Dermis blood vessel endothelial cell (primary cell): ENCODE measurements at places on chromosomes 16 and 17.

GRCh38 chr17:5812590-5812989 lies 228.3 kb upstream of the NLRP1 start:
- DNase-seq = no peak

- DNase-seq = no peak
These were observed 289.8 kb downstream of the CEP112 start for GRCh38 chr17:65902155-65902554.

- DNase-seq = no peak
These were observed 1713.9 kb downstream of the TP53TG3F start for GRCh38 chr16:35173295-35173694.

- DNase-seq = peak; percentile 79
These were observed 8.4 kb downstream of the RARA start for GRCh38 chr17:40317345-40317873.

GRCh38 chr17:41478237-41478636 lies 2.7 kb downstream of the KRT35 start:
- DNase-seq = no peak

DNA sequence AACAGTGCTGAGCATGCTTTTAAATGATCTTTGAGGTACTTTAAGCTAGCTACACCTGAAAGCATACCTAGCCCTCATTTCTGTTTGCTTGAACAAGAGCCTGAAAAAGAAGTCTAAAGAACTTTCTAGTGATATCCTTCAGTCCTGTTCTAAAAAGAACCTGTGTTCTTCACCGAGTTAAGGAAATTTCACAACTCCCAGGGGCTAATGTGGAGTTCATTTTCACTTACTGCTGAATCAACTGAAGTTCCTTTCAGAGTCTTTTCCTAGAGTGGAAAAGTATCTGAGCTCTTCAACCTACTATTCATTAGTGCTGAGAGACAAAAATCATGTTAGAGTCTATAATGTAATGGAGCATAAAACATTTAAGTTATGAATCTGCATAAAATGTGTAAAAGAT lies 66.9 kb downstream of the CHD9 start:
- DNase-seq = no peak

DNA sequence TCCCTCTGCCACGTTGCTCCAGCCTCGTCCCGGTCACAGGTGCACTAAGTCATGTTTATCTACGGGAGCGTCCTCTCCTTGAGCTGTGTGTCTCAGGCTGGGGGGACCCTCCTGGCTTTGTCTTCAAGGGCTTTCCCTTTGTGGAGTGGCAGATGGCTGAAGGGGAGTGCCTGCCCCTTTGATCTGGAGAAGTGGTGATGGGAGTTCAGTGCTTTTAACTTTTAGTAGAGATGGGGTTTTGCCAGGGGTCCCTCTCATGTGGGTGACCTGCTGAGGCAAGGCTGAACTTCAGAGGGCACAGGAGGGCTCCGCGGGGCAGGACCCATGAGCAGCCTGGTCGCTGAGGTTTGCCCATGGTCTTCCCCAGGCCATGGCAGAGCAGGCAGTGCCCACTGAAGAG lies 73.1 kb upstream of the CDC42EP4 start:
- DNase-seq = no peak

GRCh38 chr16:89071686-89072547 lies 21.7 kb upstream of the ACSF3 start:
- peak; percentile 36 for DNase-seq

DNA sequence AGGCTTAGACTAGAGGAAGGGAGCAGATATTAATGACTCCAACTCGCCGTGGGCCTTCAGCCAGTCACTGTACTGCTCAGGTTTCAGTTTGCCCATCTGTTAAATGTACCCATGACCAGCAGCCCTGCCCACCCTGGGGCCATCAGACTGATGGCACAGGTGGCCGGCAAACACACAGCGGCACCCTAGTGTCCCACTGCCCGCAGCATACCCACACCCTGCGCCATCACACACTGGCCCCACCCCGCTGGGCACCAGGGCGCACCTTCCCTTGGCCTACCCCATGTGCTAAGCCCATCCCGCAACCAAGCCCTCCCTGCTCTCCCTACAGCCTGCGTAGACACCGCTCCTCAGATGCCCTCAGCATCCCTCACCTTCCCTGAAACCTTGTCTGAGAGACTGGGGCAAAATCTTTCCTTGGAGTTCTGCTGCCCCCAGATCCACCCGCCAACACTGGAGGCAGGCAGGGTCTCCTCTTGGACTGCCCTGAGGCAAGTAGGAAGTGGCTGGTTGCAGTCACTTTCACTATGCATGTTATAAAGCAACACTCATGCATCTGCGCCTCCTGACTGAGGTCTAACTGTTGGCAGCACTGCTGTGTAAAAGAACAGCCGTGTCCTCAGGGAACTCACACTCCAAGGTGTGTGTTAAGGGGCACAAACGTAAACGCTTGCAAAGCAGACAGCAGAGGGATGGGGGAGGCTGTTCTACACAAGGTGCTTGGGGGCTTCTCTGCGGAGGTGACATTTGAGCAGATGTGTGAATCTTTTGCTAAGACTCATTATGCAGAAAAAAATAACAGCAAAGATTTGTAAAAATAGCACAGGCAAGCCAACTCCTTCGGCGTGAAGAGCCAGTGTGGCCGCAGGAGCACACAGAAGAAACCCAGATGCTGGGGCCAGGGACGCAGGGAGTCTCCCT lies 6.7 kb upstream of the BCAR1 start:
- DNase-seq = no peak

GRCh38 chr17:31598921-31599571 lies 207.6 kb downstream of the RAB11FIP4 start:
- no peak for DNase-seq

DNA sequence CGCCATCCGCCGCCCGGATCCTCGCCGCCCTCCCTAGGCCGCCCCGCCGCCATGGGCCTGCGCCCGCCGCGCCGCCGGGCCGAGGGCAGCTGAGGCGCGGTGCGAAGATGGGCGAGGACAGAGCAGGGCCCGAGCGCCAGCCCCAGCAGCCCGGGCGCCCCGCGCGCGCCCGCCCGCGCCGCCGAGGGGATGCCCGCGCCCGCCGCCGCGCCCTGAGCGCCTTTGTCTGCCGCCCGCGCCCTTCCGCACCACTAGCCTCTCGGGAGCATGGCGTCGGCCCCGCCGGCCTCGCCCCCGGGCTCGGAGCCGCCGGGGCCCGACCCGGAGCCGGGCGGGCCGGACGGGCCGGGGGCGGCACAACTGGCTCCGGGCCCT lies 278 bp downstream of the RAB11FIP3 start:
- DNase-seq = no peak

- no peak for DNase-seq
These were observed 30.3 kb downstream of the PIK3R5 start for GRCh38 chr17:8935191-8935590.

GRCh38 chr16:75781683-75782343 lies 55.5 kb upstream of the CPHXL start:
- no peak for DNase-seq

- no peak for DNase-seq
These were observed 12.0 kb downstream of the IL21R start for GRCh38 chr16:27413956-27414355.

DNA sequence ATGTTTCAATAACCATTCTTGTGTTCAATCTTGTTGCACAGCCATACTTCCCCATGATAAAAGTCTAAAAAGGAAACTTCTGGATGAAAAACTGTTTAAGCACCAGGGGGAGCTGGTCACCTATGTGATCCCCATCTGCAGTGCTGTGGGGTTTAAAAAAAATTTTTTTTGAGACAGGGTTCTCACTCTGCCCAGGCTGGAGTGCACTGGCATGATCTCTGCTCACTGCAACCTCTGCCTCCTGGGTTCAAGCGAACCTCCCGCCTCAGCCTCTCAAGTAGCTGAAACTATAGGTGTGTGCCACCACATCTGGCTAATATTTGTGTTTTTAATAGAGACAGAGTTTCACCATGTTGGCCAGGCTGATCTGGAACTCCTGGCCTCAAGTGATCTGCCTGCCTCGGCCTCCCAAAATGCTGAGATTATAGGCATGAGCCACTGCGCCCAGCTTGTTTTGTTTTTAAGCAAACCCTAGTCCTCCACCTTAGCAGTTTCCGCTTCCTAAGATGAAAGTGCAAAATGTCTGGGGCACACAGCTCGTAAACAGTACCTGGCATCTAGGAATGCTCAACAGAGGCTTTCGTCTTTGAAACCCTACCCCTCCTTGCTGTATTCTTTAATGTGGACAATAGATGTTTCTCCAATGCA lies 25.4 kb downstream of the DNAJA2 start:
- peak; percentile 65 for DNase-seq

DNA sequence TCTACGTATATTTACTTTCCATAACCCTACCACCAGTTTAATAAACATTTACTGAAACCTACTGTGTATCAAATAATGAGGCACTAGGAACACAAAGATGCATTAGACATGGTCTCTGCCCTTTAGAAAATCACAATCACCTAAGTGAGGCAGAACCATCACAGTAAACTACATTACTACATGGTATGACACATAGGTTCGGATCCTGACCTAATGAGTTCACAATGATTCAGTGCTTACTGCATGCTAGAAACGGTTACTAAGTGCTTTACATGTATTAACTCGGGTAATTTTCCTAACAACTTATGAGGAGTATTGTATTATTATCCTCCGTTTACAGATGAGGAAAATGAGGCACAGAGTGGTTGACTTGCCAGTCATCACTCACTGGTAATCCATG lies 5.2 kb upstream of the SYNRG start:
- peak; percentile 11 for DNase-seq

GRCh38 chr17:49925921-49926320 lies 43.1 kb upstream of the DLX4 start:
- DNase-seq = no peak

DNA sequence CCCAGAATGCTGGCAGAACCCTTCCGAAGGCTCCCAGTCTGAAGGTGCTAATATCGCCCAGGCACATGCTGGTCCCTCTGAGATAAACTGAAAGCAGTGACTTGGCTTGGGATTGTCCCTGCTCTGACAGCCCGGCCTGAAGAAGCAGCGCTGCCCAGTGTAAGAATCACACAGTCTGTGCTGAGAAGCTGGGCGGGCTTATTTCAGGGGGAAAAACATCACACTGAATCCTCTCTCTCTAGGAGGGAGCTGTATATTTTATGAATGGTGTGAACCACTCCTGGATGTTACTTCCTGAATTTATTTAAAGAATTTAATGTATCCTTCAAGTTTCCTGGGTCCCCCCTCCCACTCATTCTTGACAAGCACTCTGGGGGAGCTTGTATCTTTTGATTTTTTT lies 36.3 kb downstream of the GAS7 start:
- DNase-seq = no peak

GRCh38 chr16:2432286-2432685 lies 3.0 kb downstream of the CCNF start:
- DNase-seq = peak; percentile 13

GRCh38 chr17:57045868-57046704 lies 39.0 kb upstream of the AKAP1 start:
- DNase-seq = peak; percentile 6
